Cortex of kidney (tissue), 1 donor: ENCODE measurements at places on chromosomes 7 and 10.

- no peak for DNase-seq
Measured at GRCh38 chr10:43044448-43044921, 32.4 kb upstream of the RET start.

DNA sequence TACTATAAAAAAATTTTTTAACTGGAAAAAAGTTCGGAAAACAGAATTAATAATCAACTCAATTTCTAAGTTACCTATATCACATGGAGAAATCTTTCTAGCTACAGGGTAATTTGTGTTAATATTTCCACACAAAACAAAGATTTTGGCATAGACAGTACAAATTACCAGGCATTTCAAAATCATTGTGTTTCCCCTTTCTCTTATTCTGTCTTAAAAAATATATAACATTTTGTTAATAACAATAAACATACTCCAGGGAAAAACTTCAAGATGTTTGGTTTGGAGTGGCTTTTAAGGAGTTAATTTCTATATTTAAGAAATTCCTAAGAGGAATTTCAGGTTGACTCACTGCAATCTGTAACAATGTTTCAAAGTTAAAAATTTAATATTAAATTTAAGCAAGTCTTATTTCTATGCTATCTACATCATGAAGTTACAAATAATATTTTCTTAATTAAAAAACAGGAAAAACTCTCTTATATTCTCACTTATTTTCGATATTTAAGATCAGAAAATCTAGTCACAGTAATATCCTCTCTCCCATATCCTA, 132.6 kb downstream of the NRBF2 start:
- DNase-seq, result no peak

DNA sequence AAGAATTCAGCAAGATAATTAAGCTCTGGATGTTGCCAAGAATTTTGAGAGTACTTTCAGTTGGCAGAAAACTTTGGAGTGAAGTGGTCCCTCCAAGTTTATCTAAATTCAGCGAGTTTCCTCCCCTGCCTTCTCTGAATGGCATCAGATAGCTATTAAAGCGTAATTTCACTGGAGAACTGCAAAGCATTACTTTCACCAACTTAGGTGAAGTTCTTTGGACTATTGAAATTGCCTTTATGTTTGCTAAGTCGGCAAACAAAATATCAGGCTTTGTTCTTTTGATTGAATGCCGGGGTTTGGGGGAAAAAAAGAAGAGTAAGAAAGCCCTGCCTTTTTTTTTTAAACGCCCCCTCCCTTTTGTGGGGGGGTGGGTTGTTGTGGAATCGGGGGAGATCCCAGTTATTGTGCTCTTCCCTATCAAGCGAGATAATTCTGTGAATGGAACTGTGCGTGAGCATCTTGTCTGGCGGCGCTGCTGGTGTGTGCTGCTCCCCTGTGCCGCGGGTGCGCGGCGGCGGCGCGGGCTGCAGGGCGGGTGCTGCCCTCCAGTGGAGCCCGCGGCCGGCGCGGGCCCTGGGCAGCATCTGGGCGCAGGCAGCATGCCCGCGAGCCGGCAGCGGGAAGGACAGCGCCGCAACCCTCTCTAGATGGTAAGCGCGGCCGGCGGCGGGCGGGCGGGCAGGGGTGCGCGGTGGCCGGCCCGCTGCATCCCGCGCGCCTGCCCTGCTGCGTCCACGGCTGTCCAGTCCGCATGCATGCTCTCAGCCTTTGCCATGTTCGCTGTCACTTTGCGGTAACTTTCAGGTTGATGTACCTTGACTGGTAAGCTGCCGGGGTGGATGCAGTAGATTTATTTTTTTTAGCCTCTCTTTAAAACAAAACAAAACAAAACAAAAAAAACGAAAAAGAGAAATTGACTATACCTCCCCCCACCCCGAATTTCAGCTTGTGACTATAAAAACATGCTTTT, 176.5 kb downstream of the TCF7L2 start:
- no peak for DNase-seq

DNA sequence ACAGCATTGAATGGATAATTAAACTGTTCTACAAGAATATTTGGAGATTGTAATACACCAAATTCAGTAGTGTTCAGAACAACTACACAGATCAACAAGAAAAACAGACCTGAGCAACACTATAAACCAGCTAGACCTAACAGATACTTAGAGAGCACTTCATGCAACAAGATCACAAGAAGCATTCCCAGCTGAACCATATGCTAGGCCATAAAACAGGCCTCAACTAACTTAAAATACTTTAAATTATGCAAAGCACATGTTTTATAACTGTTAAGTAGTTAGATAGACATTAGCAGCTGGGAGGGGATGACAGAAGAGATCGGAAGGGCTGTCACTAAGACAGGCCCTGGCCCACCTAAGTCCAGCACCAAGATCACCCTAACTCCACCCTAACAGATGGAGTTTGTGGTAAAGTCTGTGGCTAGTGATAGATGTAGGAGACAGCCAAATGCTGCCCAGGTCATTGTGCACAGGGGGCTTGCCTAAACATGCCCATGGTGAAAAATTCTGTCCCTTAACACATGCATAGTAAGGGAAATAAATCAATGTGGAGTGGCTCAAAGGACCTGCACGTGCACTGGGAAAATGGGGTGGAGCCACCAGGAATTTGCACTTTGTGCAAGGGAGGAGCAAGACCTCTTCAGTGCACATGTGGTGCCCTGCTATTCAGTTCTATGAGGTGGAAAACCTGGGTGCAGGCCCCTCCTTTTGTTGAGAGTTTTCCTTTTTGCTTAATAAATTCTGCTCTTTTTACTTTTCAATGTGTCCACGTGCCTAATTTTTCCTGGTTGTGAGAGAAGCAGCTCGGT, 567.8 kb upstream of the NRG3 start:
- no peak for DNase-seq

DNA sequence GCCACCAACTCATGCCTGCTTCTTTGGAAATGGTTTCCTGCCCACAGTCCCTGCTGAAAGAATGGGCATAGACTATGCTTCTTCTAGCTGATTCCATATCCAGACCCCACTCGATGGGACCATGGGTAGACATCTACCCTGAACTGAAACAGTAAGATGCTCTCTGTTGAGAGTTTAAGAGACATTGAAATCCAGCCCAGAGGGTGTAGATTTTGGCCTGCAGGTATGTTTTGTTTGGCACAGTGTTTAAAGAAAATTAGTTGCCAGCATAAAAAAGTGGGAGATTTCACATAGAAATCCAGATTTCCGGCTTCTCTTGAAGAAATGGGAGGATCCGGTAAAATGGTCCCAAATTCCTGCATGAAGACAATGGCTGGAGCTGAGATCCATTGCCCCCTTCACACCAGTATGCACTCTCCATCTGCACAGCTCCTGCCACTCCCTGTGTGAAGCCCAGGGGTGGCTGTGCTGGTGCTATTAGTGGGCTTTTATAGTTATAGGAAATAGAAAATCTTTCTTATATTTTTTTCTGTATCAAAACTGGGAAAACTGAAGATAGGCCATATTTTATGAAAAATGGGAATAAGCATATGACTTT, 218.1 kb downstream of the PTEN start:
- no peak for DNase-seq

DNA sequence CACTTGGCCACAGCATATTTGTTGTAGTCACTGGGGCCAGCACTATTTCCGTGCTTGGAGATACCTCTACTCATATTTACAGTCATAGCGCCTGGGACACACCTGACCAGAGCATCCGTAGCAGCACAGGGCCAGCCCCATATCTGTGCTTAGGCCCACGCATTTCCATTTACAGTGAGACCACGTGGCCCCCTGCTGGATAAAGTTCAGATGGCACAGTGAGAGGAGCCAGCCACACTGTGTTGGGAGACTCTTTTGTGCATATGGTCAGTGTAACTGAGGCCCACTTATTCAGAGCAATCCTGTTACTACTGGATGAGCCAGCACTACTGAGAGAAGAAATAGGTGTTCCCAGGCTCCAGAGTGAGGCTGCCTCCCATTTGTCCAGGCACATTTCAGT, 455.3 kb downstream of the REEP3 start:
- no peak for DNase-seq

DNA sequence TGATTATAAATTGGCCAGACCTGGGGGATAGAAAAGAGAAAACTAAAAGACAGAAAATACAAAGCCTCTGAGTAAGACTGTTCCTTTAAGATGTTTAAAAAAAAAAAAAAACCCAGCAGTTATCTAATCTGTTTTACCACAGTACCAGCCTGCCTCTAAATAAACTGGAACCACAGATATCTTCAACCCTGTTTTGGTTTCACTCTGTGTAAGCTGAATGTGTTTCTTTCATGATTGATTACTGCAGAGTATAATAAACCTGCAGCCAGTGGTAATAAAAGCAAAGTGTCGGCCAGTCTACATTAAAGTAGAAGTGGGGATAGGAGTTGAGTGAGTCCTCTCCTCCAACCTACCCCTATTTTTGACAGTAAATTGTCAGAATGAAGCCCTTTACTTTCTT, 40.6 kb downstream of the MGAM2 start:
- no peak for DNase-seq

- DNase-seq, result no peak
Measured at GRCh38 chr7:130814778-130815335, 80.8 kb upstream of the KLF14 start.

DNA sequence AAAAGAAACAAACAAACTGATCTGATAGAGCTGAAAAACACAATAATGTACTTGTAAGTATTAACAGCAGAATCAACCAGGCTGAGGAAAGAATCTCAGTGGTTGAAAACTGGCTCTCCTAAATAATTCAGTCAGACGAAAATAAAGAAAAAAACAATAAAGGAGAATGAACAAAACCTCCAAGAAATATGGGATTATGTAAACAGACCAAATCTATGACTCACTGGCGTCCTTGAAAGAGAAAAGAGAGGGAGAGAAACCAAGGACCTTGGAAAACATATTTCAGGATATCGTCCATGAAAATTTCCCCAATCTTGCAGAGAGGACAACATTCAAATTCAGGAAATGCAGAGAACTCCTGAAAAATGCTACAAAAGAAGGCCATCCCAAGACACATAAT, 62.9 kb downstream of the FBXL13 start:
- no peak for DNase-seq

- no peak for DNase-seq
Measured at GRCh38 chr10:16756561-16757221, 60.5 kb downstream of the RSU1 start.

DNA sequence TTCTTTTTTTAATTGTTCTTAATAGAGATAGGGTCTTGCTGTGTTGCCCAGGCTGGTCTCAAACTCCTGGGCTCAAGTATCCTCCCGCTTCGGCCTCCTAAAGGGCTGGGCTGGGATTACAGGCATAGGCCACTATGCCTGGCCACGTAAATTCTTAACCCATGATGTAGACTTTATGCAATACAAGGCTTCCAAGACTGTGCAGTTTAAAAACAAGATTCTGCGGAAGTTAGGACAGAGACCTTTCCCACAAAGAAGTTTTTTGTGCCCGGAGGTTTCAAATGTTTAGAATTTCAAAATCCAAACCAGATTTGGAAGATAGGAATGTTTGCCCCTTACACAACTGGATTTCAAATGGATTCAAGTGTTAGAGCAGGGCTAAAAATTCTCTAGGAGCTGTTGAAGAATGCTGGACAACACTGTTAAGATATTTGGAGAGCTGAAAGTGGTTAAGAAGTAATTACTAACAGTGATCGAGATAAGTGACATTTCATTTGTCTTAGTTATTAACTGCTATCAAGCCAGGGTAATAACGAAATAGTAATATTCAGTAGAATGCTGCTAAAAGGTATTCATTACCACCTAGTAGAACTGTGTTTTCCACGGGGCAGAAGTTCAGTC, 7.4 kb downstream of the APBB1IP start:
- no peak for DNase-seq

DNA sequence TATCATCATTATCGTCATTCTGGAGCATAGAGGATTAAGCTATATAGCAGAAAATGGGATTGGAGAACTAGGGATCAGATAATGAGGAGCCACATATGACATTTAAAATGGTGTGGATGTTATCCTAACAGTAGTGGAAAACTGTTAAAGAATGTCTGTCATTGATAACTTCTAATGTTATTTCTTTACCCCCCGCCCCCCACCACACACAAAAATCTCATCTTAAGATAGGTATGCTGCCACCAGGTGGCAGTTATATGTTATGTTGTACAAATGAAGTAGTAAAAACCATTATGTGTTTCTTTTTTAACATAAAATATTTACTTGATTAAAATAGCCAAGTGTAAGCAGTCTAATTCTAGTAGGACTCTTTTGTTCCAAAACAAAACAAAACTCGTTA, 13.0 kb downstream of the AKAP9 start:
- DNase-seq, result no peak

- DNase-seq, result no peak
Measured at GRCh38 chr7:34357068-34357467, 300.9 kb upstream of the NPSR1 start.

- no peak for DNase-seq
Measured at GRCh38 chr10:132866601-132867381, 75.6 kb downstream of the CFAP46 start.

DNA sequence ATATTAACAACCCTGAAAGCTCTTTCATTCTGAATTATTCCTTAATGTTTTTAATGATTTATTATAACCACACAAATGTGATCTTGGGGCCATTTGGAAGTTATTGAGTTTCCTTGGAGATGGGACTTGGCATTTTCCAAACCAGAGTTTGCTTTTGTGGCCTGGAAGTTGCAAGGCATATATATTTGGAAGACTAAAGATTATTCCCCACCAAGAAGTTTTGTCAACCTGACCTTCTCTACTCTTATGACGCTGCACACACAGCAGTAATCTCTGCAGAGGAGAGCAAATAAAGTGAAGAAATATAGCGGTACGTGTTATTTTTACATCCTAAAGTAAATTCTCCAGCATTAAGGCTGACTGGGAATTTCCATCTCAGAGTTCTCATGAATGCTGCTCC, 397.0 kb downstream of the LRMDA start:
- no peak for DNase-seq

DNA sequence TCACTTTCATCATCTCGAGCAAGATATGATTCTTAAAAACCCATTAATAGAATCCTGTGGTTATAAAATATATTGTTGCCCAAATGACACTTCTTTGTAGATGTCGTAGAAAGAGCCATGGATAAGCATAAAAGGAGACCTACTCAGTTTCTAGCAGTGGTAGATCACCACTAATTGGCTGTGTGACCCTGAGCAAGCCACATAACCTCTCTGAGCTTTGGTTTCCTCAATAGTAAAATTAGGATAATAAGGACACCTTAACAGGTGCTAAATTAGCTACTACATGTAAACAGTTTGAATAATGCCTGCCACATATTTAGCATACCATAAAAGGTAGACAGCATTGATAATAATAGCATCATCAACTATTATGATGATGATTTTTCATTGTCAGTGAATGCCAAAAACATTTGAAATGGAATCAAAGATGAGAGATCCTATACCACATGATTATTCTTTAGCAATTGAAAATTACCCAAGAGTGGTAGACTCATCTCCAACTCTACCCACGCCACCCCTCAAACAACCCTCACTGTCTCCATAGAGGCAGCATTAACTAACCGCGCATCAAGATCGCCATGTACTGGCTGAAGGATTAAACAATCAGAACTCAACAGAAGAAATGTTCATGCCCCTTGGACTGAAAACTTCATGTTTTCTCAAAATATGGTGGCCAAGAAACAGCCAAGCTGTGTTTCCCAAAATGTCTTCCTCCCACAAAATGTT, 45.8 kb downstream of the CHST15 start:
- DNase-seq, result no peak
